Stimulated activated CD4-positive, alpha-beta T cell treated with anti-CD3 and anti-CD28 coated beads, Interleukin-4, amount 100 ng/mL, for 24 hours (primary cell): ENCODE measurements at places on chromosomes 6 and 20.
A peak's percentile ranks its signal among the peaks of the same experiment; 100 is the strongest.

GRCh38 chr6:154297721-154298120 lies 58.9 kb downstream of the IPCEF1 start:
- DNase-seq, result no peak

- DNase-seq, result no peak
These were observed 38.6 kb upstream of the NXT1 start for GRCh38 chr20:23311947-23312506.

DNA sequence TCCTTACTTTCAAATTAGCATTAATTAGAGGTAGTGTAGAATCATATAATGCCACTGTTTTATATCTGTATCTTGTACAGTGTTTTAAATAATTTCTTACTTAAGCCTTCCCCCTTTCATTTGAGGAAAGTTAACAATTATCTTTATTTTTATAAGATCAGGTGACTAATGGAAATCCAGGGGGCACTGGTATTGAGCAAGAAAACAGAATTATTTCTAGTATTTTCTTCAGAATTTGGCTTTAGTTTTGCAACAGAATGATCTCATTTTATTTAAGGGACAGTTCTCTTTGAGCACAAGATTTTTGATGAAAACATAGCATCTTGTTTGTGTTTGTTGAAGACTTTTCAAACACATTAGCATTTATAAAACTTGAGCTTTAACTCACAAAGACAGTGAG lies 55.9 kb downstream of the RNF217 start:
- DNase-seq, result no peak

DNA sequence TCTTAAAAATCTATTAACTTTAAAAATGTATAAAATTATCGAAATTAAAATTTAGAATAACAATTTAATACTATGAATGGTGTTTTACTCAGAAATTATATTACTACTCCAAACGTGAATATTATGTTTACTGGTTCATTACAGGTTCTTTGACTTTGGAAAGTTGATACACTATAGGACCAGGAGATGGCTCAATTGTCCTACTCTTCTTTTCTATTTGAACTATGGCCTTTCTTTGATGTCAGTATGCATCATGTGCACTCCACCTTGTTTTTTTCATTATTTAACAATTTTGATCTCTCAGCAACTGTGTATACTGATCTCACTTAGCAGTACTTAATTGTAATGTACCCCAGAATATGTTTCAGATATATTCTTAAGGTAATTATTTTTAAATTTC lies 391.5 kb upstream of the MANEA start:
- DNase-seq, result no peak

GRCh38 chr6:111727041-111727440 lies 121.4 kb upstream of the TRAF3IP2 start:
- no peak for DNase-seq

DNA sequence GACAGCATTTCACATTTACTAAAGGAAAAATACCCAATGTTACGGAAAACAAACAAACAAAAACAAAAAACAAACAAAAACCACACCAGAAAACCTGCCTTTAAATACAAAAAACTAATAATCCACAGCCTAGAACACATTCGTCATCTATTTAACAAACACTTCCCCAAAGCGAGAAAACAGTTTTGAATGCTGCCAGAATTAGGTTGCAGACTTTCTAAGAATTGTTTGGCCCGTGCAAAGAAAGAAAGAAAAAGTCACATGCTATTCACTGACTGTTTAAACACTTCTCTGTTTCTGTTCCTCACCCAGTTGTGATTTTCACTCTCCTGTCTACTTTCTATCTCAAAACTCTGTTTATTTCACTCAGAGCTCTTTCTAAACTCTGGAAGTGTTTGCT lies 52.5 kb downstream of the BCAS1 start:
- DNase-seq, result no peak

- no peak for DNase-seq
These were observed 328.1 kb downstream of the HACE1 start for GRCh38 chr6:104531646-104532045.

- no peak for DNase-seq
These were observed 607.1 kb downstream of the HDGFL1 start for GRCh38 chr6:23176471-23176870.

DNA sequence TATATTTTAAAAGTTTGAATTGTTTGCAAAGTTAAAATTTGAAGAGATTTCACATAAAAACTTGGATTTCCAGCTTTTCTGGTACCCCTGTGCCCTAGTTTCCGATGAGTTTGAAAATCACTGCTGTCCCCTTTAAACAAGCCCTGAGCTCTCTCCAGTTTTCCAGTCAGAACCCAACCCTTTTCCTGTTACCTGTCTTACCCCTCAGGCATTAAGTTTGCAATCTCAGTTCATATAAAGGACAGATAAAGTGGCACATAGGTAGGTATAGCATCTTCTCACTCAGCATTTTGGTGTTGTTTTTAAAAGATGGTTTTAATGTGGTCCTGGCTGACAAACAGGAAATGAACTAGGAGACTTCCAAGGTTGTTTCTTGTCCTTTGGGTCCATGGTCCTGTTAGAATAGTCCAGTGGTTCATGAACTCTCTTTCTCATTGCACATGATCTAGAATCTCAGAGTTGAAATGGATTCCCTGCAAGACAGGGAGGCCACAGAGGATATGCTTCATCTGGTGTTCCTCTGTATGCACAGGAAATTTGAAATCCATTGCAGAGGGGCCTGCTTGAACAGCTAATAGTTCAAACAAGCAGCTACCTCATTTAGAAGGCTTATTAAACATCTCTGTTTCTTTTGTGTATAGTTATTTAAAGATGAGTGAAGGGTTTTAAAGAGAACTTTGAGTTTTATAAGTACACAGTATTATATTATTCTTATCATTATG lies 82.7 kb downstream of the JAG1 start:
- no peak for DNase-seq

DNA sequence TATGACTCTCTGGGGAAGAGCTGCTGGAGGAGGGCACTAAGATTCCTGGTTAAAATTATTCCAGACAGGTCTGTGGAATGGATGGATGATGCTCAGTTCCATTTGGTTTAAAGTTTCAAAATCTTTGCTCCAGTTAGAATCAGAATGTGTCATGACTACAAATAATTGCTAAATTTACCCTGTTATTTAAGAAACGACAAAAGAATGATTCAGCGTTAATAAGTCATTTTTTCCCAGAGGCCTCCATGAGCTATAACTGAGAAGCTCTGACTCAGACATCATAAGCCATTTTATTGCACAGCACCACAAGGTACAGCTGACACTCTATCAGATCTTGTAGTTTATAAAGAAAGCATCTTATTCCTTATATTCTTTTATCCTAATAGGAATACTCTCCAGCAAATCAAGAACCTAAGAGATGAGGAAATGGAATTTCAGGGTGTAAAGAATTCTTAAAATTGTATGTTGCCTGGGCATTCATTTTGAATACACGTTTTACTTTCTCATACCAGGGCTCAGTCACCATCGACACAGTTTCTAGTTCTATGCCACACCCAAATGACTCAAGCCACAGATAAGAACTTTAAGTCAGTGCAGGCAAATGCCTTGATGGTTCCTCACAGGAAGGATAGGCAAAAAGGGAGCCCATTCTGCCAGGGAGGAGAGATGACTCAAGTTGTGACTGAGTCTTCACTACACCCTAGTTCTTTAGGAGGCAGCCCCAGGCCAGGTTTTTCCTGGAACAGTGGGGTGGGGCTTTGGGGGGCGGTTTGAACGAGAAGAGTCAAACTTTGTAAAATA lies 636.0 kb downstream of the MMUT start:
- no peak for DNase-seq

DNA sequence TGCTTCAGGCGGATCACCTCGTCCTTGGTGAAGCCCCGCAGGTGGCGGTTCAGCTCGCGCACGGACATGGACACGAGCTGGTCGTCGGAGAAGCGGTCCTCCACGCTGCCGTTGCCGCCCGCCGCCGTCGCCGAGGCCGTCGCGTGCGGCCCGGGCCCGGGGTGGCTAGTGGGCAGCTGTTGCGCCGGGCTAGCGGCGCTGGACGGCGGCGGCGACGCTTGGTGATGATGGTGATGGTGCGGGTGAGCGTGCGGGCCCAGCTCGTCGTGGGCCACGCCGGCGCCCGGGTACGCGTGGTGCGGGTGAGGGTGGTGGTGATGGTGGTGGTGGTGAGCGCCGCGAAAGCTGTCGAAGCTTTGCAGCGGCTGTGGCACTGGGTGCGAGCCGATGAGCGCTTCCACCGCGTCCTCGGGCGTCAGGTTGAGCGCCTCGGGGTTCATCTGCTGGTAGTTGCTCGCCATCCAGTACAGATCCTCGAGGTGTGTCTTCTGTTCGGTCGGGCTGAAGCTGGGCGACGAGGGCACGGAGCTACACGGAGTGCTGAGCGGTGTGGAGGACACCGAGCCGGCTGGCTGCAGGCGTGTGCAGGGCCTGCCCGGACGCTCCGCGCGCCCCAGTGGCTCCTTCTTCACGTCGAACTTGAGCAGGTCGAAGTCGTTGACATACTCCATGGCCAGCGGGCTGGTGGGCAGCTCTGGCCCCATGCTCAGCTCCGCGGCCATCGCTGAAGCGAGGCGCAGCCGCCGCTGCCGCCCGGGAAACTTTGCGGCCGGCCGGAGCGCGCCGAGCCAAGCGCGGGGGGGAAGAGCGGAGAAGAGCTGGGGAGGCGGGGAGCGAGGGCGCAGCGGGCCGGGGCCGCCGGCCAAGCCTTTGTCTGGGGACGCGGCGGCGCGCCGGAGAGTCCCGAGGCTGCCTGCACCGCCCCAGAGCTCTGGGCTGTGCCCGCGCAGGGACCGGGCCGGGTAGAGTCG lies 622 bp downstream of the MAFB start:
- DNase-seq, result no peak

- DNase-seq, result no peak
These were observed 19.2 kb upstream of the PTGIS start for GRCh38 chr20:49587111-49587570.

GRCh38 chr20:16848061-16848460 lies 99.9 kb downstream of the OTOR start:
- DNase-seq, result no peak

GRCh38 chr6:158575550-158575949 lies 15.7 kb downstream of the TMEM181 start:
- no peak for DNase-seq

- no peak for DNase-seq
These were observed 468.7 kb downstream of the FRK start for GRCh38 chr6:115592025-115592424.

DNA sequence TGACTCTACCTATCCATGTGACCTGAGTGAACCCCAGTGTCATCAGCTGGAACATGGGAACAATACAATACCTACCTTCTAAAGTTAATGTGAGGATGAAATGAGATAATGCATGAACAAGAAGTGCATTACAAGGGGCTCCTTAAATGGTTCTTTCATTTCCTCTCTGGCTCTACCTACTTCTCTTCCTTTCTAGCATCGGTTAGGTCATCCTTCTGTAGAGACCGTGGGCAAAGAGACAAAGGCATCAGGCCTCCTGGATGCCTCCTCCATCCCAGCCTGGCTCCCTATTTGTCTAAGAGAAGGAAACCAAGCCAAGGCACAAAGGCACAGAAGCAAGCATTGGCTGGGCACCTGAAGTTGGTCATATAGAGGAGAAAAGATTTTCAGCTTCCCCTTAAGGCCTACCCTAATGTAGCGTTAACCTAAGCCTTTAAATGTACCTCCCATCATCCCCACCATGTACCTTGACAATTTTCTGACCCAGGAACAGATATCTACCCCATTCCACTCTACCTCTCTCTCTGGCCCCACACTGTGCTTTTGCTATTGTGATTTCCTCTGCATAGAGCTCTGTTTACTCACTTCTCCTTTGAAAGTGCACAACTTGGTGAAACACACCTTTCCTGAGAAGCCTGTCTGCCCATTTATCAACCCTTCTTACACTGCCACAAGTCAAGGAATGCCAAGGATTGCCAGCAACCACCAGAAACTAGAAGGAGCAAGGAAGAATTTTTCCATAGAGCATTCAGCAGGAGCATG lies 86.6 kb downstream of the GCLC start:
- no peak for DNase-seq

DNA sequence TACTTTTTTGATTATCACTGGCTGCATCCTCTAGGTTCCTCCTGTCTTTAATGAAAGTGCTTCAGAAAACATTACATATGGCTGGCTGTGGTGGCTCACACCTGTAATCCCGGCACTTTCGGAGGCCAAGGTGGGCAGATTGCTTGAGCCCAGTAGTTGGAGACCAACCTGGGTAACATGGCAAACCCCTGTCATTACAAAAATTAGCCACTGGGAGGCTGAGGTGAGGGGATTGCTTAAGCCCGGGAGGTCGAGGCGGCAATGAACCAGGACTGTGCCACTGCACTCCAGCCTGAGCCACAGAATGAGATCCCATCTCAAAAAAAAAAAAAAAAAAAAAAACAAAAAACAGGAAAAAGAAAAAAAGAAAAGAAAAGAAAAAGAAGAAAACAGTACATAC lies 35.3 kb downstream of the BEND3 start:
- no peak for DNase-seq

- no peak for DNase-seq
These were observed 13.2 kb upstream of the IRF4 start for GRCh38 chr6:378090-378957.

GRCh38 chr6:93644611-93645010 lies 225.3 kb upstream of the EPHA7 start:
- no peak for DNase-seq

DNA sequence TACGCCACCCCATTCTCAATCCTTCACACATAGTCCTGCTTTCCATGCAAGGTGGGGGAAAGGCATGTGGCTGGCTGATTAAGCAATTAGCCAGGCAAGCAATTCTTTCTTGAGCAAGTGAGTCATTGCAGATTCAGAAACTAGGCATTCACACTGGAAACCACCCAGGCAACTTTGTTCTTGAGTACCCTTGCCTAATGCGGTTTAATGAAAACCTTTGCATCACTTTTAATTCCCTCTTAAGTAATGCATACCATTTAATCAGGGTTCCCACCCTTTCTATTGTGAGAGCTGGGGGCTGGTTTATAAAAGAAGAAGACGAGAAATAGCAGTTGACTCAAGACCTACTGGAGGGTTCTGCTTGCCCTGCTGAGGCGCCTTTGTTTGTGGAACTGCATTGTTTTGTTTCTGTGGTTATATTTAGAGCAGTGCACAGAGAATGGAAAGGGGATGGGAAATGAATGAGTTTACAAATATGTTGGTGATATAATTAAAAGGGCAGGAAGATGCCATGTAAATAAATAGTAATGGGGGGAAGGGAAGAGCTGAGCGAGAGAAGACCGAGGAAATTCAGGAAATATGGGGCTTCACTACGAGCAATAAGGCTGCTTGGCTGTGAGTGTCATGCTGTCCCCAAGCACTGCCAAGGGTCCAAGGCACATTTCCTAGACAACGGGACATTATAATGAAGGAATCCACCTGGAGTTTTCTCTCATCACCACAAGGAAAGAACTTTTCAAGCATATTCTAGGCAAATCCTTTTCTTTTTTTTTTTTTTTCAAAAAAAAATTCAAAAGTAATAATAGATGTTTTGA lies 48.8 kb upstream of the TSHZ2 start:
- peak; percentile 13 for DNase-seq

GRCh38 chr6:154532426-154532825 lies 21.9 kb upstream of the CNKSR3 start:
- no peak for DNase-seq

DNA sequence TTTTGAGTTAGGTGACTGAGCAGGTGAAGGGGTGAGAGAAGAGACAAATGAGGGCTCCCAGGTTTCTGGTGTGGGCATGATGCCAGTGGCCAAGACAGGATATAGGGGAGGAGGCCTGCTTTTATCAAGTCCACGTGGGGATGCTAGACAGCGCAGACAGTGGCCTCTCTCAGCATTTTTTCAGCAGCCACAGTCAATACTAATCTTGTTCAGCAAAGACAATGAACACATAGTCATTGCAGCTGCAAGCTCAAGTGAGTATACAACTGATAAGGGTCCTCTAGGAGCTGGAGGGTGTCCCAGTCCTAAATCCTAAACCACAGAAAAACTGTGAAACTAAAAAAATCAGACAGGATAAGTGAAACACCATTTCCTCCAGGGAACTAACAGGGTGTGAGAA lies 48.6 kb downstream of the UQCC1 start:
- no peak for DNase-seq
